ENCODE measurements at places on chromosomes 6 and 20.

DNA sequence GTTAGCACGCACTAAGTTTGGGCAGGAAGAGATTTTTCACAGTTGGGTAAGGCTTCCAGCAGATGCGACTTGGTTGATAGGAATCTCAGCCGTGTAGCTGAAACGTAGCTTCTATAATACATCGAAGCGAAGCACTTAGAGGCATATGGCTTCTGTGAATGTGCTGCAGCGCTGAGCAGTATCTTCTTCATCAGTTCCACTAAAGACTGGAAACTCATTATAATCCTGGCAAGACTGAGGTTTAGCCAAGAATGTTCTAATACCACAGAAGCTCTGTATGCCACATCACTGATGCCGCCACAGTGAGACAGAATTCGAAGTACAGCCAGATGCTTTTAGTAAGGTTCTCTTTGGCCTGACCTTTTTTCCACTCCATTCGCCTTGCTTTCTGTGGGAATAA lies 680.2 kb upstream of the AGPAT4 start:
- DNase-seq = no peak

DNA sequence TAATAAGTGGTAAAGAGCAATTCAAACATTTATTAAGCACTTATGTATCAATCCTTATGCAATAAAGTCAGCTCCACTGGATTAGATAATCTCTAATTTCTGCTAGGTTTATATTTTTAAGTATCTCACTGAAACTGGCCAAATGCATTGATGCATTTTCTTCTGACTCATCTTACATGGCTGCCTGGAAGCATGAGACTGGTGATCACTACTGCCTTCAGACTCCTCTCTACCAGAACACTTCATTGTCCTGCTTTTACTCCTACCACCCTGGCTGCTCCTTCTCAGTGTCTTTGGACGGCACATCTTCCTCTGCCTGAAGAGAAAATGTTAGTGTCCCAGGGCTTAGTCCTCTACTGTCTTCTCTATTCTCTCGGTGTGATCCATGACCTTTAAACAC lies 7.4 kb downstream of the CEP85L start:
- no peak for DNase-seq

DNA sequence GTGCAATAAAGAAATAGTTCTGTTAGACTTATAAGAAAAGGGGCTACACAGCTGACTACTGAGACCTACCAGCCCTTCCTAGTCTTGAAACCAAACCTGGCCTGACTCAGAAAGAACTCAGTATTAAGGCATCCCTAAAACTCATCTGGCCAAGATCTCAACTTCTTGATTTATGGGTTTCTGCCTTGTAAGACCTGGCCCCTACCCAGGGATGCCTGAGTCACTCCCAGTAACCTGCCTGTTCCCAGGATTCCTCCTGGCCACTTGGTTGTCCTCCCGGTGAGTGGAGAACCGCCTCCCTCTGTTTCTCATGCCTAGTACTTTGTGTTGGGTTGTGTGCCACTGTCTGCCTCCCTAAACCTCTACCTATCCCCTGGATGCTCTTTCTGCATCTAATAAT lies 189.4 kb upstream of the PREP start:
- no peak for DNase-seq

GRCh38 chr6:120774275-120774674 lies 560.0 kb downstream of the TBC1D32 start:
- DNase-seq = no peak

DNA sequence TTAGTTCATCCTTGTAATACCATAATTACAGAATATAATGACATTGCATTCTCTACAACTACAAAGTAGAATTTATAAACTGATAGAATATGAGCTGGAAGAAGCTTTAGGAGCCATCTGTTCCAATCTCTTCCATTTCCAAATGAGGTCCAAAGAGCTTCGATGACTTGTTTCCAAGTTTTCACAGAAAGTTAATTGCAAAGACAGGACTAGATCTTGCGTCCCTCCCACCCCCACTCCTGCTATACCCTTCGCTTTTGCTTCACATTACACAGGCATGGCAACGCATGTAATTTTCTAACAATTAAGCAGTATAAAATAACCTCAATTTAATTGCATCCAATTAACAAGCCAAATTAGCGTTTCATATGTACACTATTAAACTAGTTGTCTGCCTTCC lies 7.0 kb downstream of the HIVEP2 start:
- DNase-seq = peak; percentile 4

DNA sequence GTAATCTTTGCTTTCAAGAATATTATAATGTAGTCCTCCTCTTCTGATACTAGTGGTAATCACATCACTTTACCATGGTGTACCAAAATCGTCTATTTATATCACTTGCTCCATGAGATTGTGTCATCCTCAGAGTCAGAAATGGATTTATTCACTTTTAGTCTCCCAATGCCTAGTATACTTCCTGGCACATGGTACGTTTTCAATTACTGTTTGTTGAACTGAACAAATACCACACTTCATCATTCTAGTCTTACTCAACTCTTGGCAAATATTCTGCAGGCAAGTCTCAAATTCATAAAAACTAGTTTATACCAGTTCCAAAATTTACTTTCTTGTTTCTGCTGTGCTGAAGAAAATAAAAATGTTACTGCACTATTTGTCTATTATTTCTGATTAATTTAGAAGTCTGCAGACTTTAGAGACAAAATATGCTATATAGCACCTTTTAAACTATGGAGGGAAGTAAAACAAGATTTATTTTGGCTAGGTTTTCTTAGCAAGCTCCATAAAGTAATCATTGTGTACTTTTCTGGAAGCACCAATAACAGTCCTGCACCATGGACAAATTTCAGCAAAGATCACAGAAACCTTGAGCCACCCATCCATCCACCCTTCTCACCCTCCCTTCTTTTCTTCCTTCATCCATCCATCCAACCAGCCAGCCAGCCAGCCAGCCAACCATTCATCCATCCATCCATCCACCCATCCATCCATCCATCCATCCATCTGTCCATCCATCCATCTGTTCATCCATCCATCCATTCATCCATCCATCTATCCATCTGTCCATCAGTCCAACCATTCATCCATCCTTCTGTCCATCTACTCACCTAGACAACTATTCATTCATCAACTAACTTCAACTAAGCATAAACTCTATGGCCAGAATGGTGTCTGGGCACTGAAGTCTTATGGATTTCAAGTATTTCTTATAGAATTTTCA lies 102.1 kb upstream of the STMND1 start:
- no peak for DNase-seq
